Germinal center (tissue), 1 donor: ENCODE measurements at places on chromosomes 7 and 10.

DNA sequence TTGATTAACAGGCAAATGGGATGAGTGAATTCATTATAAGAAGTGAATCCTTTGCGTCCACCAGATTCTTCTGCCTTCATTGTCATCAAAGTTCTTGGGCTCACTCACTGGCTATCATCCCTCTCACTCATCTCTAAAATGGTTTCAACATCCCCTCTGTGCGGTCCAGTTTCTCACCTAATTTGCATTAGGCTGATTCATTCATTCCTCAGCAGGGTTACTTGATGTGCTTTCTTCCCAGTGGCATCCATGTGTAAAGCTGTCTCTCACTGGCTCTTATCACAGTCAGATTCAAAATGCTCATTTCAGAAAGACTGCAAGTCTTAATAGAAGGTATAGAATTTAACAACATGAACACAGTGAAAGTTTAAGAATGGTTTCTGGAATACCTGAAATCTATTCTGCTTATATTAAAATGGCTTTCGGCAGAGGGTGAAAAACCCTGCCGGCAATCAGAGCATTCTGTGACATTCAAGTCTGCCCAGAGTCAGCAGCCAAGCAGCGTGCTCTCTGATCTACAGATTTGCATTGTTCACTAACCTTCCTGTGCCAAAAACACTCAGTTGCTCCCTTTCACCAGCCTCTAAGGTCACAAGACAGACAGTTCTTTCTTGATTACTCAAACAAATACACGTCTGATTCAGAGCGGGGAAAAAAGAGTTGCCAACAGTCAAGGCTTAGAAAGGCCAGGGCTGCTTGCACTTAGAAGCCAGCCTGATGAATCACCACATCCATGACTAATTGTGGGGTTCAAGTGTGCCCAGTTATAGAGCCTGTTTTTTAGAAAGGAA, 106.7 kb downstream of the TES start:
- no peak for DNase-seq

DNA sequence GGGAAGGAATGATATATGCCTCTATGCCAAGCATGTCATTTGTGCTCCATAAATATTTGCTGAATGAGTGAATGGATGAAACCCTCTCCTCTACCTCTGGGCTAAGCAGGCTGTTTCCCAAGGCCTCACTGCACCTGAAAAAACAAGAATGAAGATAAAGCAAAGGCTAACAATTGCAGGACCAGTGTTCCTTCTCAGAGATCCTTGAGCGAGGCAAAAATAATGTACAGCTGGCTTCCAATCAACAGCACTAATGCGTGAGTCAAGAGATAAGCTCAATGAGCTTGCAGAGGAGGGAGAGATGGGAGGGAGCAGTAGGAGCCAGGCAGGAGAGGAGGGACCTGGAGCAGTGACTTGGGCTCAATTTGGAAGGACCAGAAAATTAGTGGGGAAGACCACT, 144.5 kb upstream of the NFE2L3 start:
- no peak for DNase-seq

DNA sequence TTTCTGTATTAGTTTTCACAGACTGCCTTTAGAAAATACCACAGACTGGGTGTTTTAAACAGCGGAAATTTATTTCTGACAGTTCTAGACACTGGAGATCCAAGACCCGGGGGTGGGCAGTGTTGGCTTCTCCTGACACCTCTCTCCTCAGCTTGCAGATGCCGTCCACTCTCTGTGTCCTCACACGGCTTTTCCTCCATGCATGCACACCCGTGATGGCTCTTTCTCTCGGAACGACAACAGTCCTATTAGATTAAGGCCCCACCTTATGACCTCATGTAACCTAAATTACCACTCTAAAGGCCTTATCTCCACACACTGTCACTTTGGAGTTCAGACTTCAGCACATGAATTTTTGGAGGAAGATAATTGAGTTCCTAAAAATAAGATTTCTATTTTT, 142.9 kb upstream of the VWC2 start:
- DNase-seq = no peak

- DNase-seq = no peak
Observed at GRCh38 chr7:136728945-136729344, 139.5 kb upstream of the CHRM2 start.

GRCh38 chr7:141563956-141564623, 12.9 kb downstream of the AGK start:
- DNase-seq = no peak

- peak; percentile 55 for DNase-seq
Observed at GRCh38 chr10:72260976-72261783, 12.5 kb upstream of the DDIT4 start.

DNA sequence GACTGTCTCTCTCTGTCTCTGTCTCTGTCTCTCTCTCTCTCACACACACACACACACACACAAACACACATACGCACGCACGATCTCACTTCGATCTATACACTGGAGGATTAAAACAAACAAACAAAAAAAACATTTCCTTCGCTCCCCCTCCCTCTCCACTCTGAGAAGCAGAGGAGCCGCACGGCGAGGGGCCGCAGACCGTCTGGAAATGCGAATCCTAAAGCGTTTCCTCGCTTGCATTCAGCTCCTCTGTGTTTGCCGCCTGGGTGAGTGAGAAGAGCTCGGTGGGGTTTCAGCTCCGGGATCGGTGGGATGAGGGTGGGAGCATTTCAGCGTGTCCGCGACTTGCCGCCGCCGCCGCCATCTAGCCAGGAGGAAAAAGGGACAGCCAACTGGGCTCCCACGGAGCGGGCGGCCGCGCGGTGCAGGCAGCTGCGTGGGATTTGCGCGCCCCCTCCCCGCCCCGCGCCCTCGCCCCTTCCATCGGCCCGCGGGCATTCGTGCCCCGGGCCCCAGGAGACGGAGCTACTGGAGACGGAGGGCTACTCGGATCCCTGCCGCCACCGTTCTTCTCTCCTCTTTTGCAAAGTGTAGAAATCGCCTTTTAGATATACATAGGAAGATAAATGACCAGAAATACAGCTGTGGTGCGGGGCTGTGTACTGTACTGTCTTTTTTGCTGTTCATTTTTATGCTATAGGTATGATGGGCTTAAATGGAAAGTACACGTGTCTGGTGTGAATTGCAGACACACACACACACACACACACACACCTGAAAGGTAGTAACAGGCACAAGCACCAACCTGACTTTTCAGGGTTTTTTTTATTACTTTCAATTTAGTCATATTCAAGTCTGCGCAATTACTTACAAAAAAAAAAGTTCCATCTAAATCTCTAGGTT, 581 bp downstream of the PTPRZ1 start:
- no peak for DNase-seq

DNA sequence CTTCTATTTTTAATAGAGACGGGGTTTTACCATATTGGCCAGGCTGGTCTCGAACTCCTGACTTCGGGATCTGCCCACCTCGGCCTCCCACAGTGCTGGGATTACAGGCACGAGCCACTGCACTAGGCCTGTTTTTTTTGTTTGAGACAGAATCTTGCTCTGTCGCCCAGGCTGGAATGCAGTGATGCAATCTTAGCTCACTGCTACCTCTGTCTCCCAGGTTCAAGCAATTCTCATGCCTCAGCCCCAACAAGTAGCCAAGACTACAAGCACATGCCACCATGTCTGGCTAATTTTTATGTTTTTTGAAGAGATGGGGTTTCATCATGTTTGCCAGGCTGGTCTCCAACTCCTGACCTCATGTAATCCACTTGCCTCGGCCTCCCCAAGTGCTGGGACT, 73.7 kb downstream of the TYW1B start:
- DNase-seq = no peak

- DNase-seq = no peak
Observed at GRCh38 chr10:9869606-9870176, 1148.0 kb upstream of the CELF2 start.

GRCh38 chr10:3871424-3871996, 86.5 kb upstream of the KLF6 start:
- no peak for DNase-seq

GRCh38 chr10:50629495-50630122, 5.9 kb upstream of the SGMS1 start:
- DNase-seq = no peak

GRCh38 chr10:30683496-30683895, 53.9 kb upstream of the LYZL2 start:
- no peak for DNase-seq

GRCh38 chr10:97006364-97006763, 174.3 kb downstream of the LCOR start:
- DNase-seq = no peak

DNA sequence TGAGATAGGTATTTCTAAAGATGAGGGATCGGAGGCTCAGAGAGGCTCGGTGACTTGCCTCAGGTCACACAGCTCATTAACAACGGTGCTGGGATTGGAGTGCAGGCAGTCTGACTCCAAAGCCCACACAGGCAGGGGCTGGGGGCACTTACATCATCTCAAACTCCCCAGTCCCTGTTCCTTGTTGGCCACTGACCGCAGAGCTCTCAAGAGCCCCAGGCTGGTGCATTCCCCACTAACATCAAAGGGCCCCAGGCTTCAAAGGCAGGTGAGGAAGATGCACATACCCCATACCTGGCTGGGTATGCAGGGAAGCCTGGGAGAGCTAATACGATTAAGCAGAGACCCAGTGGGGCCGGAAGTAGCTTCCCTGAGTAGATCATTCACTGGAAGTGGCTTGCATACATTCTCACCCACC, 13.7 kb upstream of the NODAL start:
- DNase-seq = no peak

DNA sequence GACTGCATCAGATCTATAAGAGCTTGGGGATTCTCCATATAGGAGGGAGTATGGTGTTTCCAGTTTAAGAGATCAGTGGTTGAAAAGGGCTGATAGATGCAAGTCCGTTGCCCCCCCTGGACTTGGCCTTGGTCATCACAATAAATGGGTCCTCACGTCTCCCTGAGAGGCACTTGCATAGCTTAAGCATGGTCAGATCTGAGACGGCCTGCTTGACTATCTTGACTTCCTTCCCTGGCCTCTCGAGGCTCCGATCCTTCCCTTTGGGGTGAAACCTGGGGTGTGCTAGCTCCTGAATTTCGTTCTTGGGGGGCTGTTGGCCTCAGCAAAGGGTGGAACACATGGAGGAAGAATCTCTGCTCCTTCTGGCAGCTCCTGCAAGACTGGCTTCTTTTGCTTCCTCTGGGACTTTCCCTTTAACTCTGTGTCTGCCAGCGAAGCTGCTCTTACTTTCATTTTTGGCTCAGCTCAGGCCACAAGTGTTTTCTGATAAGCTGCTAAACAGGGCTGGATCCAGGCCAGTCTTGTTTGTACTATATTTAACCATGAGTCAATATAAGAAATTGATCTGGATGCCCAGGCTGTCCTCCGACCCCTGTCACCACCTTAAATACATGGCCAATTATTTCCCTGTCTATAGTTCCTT, 11.2 kb upstream of the ZNF485 start:
- peak; percentile 19 for DNase-seq
